ENCODE measurements at places on chromosomes 7 and 10.

- H3K4me1 ChIP-seq: peaks cover 17% of the 10 kb centered on the region
- no peaks in the 10 kb centered on the region for H3K27me3 ChIP-seq
- peak overlapping the region; percentile 7 for H3K27ac ChIP-seq
- peak overlapping the region; percentile 17 for H3K4me3 ChIP-seq
- no peak for DNase-seq
These were observed 105.7 kb downstream of the ST8SIA6 start for GRCh38 chr10:17348501-17349349.

DNA sequence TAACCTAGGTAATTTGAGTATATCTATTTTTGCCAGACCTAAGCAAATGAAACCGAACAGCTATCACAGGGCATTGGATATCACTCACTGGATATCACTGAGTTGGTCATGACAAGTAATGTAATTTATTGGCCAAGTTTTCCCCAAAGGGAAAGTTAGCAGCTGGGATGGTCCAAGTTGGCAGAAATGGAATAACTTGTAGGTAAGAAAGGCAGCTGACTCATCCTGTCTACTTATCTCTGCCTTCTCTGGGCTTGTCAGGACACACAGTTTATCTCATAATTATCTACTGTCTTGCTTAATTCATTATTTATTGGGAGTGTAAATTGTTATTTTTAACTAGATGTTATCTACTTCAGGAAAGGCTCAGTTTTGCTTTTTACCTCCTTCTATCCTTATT is 502.0 kb upstream of the DPP6 start:
- H3K4me1 ChIP-seq: peaks cover 4% of the 10 kb centered on the region
- H3K27ac ChIP-seq: no peak overlapping the region
- no peaks in the 10 kb centered on the region for H3K36me3 ChIP-seq
- H3K27me3 ChIP-seq: no peaks in the 10 kb centered on the region
- H3K4me3 ChIP-seq: no peak overlapping the region
- no peak for DNase-seq

DNA sequence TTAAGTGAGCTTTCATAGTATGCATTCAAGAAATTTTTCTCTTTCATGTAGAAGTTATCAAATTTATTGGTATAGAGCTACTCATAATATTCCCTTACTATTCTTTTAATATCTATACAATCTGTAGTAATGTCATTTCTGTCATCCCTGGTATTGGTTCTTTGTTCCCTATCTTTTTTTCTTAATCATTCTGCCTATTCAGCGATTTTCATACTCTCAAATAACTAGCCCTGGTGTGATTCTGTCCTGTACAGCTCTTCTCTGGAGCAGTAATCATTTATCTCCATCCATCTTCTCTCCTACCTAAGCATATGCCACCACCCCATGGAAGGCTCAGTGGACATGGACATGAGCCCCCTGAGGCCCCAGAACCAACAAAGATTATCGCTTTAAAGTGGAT is 213.2 kb upstream of the NEBL start:
- no peaks in the 10 kb centered on the region for H3K36me3 ChIP-seq
- no peak overlapping the region for H3K4me3 ChIP-seq
- no peaks in the 10 kb centered on the region for H3K27me3 ChIP-seq
- DNase-seq: no peak

DNA sequence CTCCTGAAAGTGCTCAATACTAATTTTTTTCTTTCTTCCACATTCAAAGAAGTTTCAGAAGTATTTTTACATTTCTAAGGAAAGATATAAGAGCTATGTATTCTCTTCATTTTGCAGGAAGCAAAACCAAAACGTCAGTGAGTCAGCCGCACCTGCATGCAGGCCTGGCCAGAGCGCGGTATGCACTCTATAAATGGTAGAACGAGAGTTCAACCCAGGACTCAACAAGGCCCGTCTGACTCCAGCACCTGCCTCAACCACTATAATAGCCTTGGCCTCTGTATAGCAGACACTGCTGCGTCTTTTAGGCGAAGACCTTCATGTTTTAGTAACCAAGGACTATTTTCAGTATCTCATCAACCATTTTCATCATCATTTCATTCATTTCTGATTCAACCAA is 113.2 kb downstream of the KMT2E start:
- H3K27me3 ChIP-seq: no peaks in the 10 kb centered on the region
- H3K36me3 ChIP-seq: peaks cover 52% of the 10 kb centered on the region
- no peak for DNase-seq

- no peak overlapping the region for H3K4me3 ChIP-seq
- DNase-seq: no peak
- no peaks in the 10 kb centered on the region for H3K4me1 ChIP-seq
- peaks cover 41% of the 10 kb centered on the region for H3K27me3 ChIP-seq
- H3K36me3 ChIP-seq: no peaks in the 10 kb centered on the region
These were observed 2.2 kb downstream of the LEP start for GRCh38 chr7:128243273-128243672.

- H3K4me3 ChIP-seq: no peak overlapping the region
- H3K4me1 ChIP-seq: peaks cover 35% of the 10 kb centered on the region
- H3K27me3 ChIP-seq: peaks cover 73% of the 10 kb centered on the region
- H3K27ac ChIP-seq: no peak overlapping the region
These were observed 2.4 kb upstream of the GRID1 start for GRCh38 chr10:86368987-86369386.

DNA sequence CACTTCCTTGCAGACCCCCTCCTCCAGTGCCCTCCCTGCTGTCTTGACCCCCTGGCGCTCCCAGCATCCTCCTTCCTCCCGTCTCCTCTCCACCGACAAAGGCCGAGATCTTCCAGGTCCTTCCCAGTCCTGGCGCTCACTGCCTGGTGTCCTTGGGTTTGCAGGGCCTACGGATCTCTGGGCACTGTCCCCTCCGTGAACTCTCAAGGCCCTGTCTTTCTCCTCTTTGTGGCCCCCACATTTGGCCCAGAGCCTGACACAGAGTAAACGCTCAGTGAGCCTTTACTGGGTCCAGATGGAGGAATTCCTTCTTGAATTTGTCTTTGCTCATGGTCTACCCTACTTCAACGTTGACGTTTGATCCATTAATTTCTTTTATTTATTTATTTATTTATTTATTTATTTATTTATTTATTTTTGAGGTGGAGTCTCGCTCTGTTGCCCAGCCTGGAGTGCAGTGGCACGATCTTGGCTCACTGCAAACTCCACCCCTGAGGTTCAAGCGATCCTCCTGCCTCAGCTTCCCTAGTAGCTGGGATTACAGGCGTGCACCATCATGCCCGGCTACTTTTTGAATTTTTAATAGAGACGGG is 29.7 kb downstream of the TMEM270 start:
- H3K36me3 ChIP-seq: no peaks in the 10 kb centered on the region
- H3K27me3 ChIP-seq: no peaks in the 10 kb centered on the region
- H3K4me3 ChIP-seq: no peak overlapping the region
- DNase-seq: no peak
- peaks cover 44% of the 10 kb centered on the region for H3K4me1 ChIP-seq

DNA sequence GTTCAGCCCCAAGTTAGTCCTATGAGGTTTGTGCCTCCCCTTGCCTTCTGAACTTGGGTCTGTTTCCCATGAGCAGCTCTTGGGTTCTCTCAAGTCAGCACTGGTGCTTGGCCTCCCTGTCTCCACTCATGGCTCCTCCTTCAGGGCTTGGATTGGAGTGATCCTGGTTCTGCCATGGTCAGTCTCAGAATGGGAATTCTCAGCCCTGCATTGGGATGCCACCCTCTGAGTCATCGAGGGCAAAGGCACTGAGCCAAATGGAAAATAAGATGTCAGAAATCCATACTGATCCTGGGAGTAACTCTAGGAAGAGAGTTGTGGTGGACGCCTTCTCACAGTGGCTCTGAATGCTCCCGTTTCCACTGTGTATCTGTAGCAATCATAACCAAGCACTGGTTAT is 233.4 kb upstream of the HABP2 start:
- no peaks in the 10 kb centered on the region for H3K4me1 ChIP-seq
- H3K27me3 ChIP-seq: peaks cover 4% of the 10 kb centered on the region
- DNase-seq: no peak
- no peak overlapping the region for H3K4me3 ChIP-seq

GRCh38 chr7:11767148-11767547 is 64.8 kb downstream of the THSD7A start:
- H3K27ac ChIP-seq: no peak overlapping the region
- H3K36me3 ChIP-seq: no peaks in the 10 kb centered on the region
- no peak overlapping the region for H3K4me3 ChIP-seq
- H3K4me1 ChIP-seq: no peaks in the 10 kb centered on the region

DNA sequence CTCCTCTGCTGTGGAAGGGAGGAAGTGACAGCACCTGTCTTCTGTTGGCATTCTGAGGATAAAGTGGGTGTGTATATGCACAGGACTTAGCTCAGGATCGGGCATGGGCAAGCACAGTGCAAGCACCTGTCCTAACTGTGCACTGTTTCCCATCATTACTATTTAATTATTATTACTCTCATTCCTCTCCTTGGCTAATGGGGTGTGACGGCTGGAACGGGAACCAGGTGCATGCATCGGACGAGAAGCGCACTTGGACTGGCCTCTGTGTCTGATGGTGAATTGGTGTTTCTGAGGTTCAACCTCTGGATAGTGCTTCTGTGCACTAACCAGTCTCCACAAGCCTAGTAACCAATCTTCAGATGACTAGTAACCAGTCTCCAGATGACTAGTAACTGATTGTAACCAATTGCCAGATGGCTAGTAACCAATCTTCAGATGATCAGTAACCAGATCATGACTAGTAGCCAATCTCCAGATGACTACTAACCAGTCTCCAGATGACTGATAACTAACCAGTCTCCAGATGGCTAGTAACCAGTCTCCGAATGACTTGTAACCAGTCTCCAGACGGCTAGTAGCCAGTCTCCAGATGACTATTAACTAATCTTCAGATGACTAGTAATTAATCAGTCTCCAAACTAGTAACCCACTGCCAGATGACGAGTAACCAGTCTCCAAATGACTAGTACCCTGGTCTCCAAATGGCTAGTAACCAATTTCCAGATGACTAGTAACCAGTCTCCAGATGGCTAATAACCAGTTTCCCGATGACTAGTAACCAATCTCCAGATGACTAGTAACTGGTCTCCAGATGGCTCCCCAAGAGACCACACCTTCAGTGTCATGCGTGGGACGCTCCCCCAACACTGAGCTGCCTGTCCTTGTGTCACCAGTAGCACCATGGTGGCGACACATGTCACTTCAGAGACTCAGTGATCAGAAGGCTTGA is 85.8 kb downstream of the PAXIP1 start:
- H3K27ac ChIP-seq: no peak overlapping the region
- H3K27me3 ChIP-seq: peaks cover 24% of the 10 kb centered on the region
- peaks cover 15% of the 10 kb centered on the region for H3K4me1 ChIP-seq
- H3K36me3 ChIP-seq: no peaks in the 10 kb centered on the region

DNA sequence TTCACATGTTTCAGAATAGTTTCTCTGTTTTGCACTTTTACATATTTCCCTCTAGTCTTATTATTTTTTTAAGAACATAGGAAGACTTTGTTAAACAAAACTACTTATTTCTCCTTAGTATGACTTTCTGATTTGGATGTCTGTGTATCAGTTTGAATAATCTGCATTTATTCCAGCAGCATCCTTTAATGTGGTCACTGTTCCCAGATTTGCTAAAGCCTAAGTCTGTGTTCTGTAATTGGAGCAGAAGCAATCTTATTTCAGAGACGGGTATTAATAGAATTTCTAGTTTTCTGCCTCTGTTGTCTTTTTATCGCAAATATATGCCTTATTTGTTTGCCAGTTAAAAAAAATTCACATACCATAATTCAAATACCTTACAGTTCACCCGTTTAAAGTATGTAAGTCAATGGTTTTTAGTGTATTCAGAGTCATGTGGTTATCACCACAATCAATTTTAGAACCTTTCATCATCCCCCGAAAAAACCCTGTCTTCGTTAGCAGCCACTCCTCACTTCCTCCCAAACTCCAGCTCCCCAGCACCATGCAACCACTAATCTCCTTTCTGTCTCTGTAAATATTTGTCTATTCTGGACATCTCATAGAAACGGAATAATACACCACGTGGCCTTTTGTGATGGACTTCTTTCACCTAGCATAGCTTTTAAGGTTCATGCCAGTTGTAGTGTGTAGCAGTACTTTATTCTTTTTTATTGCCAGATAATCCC is 58.7 kb downstream of the INPP5F start:
- H3K27me3 ChIP-seq: no peaks in the 10 kb centered on the region
- no peak overlapping the region for H3K4me3 ChIP-seq
- no peaks in the 10 kb centered on the region for H3K36me3 ChIP-seq
- H3K27ac ChIP-seq: no peak overlapping the region

DNA sequence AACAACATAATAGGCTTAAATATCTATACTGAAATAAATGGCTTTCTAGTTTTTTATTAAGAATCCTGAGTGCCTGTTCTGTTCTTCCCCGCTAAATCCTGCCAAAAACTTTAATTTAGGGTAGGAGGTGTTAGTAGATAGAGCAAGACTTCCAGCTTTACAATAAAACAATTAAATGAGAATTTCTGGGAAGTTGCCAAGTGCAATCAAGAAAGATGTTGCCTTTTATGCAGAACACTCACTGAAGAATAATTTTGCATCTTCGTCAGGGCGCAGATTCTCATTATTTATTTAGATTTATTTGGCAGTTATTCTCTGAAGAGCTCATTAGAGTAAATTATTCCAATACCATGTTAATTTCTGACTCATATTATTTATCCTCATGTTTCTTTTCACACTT is 103.2 kb upstream of the GPR141 start:
- H3K27me3 ChIP-seq: no peaks in the 10 kb centered on the region
- H3K4me3 ChIP-seq: no peak overlapping the region
- no peaks in the 10 kb centered on the region for H3K4me1 ChIP-seq
- no peak for DNase-seq
- H3K36me3 ChIP-seq: no peaks in the 10 kb centered on the region
- H3K27ac ChIP-seq: no peak overlapping the region

GRCh38 chr7:137519947-137520346 is 176.4 kb upstream of the PTN start:
- H3K27me3 ChIP-seq: no peaks in the 10 kb centered on the region
- no peak overlapping the region for H3K27ac ChIP-seq
- no peaks in the 10 kb centered on the region for H3K36me3 ChIP-seq
- no peak overlapping the region for H3K4me3 ChIP-seq
- DNase-seq: no peak
- H3K4me1 ChIP-seq: no peaks in the 10 kb centered on the region

GRCh38 chr10:131843089-131843595 is 57.7 kb upstream of the PPP2R2D start:
- no peaks in the 10 kb centered on the region for H3K36me3 ChIP-seq
- DNase-seq: no peak
- no peak overlapping the region for H3K4me3 ChIP-seq
- no peaks in the 10 kb centered on the region for H3K4me1 ChIP-seq

Data from suprapubic skin (tissue), 4 donors.